ENCODE measurements at places on chromosomes 7 and 10.

DNA sequence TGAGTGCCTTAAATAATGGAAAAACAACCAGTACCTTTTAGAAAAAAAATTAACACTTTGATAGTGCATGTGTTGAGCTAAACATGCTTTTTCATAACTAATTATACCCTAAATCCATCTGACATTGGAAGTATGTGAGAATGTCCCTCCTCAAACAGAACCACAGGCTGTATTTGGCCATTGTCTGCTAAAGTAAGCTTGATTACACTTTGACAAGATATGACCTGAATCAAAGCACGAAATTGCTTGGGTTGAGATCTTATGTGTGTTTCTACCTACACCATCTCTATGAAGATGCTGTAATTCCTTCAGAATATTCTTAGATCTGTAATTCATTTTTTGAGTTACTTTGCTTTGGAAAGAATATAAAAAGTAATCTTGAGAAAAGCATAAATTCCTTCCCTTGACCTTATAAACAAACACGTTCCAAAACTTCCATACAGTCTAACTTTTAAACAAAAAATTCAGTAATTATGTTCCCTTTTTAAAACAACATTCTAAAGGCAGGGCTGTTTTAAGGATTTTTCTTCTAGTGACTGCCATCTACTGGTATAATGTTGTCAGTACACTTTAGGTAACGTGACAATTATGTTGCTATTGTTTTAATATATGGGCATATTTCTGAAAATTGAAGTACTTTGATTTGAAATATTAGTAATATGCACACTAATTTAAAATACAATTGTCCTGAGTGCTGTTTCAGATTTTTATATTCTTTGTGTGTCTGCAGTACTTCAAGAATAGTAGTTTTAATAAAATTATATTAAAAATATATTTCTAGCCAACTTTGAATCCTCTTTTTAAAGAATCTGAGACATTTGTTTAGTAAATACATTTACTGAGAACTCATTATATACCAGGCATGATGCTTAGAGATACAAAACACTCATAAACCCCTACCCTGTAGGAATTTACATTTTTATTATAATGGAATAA, 20.9 kb downstream of the CD36 start:
- no peak for DNase-seq

- no peak for DNase-seq
Measured at GRCh38 chr10:126893841-126894240, 11.4 kb upstream of the DOCK1 start.

DNA sequence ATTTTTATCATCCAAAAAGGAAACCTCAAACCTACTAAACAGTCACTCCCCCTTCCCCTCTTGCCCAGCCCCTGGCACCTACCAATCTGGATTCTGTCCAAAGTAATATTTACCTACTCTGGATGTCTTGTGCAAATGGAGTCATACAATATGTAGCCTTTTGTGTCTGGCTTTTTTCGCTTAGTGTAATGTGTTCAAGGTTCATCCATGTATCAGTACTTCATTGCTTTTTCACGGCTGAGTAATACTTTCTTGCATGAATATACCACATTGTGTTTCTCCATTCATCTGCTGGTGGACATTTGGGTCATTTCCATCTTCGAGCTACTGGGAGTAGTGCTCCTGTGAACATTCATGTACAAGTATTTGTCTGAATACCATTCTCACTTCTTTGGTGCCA, 113.6 kb downstream of the EEPD1 start:
- DNase-seq = no peak

DNA sequence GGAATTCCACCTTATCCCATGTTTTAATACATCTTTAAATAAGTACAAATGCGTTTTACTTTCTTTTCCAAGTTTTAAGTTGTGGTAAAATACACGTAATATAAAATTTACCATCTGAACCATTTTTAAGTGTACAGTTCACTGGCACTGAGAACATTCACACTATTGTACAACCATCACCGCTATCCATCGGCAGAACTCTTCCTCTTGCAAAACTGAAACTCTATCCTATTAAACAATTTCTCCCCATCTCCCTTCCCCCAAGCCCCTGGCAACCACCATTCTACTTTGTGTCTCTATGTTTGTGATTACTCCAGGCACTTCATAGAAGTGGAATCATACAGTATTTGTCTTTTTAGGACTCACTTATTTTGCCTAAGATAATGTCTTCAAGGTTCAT, 33.8 kb downstream of the HIP1 start:
- DNase-seq = no peak

- DNase-seq = no peak
Measured at GRCh38 chr7:27091105-27091504, 4.7 kb downstream of the HOXA1 start.
